ENCODE measurements at places on chromosomes 2 and 18.

DNA sequence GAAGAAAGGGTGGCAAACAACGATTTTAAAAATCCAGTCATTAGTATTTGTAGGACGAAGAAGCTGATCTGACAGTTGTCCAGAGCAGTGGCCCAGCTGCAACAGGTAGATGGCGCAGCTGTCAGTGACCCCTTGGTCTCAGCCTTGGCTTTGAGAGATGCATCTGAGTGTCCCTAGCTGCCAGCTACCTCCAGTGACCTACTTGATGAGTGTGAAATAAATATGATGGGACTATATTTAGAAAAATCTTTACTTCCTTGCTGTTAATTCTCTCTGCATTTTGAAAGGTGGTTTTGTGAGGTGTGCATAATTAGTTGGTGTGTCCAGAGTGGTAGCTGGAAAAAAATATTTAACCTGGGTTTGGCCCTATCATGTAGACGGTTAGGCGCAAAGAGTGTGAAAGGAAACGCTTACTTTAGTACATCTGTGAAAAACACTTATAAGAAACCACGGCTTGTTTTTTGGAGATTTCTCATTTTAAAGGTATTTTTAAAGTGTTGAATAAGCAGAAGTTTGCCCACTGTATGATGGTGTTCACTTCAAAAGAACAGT, 963 bp downstream of the INPP1 start:
- no peak for DNase-seq

- DNase-seq = no peak
Observed at GRCh38 chr2:30694286-30695055, 112.8 kb downstream of the CAPN13 start.

DNA sequence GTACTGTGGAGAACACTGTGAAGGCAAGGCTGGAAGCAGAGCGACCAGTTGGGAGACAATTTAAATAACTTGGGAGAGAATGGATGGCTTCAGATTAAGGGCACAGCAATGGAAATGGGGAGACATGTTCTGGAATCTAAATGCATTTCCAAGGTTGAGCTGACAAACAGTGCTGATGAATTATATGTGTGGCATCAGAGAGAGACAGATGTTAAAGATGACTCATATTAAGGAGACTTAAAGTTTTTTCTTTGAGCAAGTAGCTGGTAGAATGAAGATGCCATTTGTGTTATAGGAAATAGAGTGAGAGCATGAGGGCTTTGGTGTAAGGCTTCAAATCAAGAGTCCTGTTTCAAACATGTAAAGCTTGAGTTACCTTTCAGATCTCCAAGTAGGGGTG, 441.8 kb downstream of the SETBP1 start:
- DNase-seq = no peak

GRCh38 chr2:236688563-236689392, 119.2 kb downstream of the ACKR3 start:
- no peak for DNase-seq

DNA sequence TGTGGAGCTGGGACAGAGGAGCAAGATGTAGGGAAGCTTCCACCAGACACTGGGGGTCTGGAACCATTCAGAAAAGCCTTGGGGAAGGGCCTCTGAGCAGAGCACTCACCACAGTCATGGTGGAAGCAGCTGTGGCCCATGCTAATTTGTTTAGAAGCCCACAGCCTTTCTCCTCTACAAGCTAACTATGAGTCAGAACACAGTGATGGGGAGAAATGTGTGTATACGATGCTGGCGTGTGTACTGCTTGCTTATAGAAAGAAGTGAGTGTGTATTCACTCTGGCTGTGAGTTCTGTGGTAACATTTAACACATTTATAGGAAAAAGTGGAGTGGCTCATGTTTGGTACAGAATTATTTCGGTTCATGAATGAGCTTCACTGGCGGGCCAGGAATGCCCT, 157.0 kb upstream of the ACAA2 start:
- DNase-seq = no peak

DNA sequence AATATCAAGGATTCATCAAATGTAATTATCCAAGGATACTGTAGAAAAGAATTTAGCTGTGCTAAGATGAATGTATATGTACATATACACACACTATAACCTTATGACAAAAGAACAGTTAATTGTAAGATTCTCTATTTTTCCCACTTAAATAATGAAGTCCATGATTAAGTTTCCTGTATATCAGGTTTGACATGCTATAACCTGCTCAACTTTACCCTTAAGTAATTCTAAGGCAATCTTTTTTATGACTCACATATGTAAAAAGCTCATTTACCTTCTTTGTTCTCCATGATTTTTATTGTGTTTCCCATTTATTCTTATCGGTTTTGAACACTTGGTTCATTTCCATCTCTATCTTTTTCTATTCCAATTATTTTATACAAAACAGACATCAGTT, 1213.1 kb upstream of the SLC39A10 start:
- no peak for DNase-seq

DNA sequence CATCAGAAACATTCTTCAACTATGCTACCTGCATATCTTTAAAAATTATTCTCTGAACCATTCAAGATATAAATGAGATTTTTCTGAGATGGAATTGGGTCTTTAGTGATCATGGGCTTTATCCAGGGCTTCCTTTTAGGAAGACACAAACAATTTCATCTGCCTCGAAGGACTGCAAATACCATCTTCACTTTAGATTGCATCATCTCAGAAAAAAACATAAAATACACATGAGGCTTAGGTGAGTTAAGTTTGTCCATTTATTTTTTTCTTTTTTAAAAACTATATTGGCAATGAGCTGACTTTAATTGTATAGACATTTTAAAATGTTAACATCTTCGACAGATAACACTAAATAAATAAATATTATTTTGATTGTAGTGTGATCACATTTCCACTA, 20.1 kb downstream of the TTN start:
- no peak for DNase-seq

- no peak for DNase-seq
Observed at GRCh38 chr2:238104226-238104690, 4.1 kb downstream of the ESPNL start.

DNA sequence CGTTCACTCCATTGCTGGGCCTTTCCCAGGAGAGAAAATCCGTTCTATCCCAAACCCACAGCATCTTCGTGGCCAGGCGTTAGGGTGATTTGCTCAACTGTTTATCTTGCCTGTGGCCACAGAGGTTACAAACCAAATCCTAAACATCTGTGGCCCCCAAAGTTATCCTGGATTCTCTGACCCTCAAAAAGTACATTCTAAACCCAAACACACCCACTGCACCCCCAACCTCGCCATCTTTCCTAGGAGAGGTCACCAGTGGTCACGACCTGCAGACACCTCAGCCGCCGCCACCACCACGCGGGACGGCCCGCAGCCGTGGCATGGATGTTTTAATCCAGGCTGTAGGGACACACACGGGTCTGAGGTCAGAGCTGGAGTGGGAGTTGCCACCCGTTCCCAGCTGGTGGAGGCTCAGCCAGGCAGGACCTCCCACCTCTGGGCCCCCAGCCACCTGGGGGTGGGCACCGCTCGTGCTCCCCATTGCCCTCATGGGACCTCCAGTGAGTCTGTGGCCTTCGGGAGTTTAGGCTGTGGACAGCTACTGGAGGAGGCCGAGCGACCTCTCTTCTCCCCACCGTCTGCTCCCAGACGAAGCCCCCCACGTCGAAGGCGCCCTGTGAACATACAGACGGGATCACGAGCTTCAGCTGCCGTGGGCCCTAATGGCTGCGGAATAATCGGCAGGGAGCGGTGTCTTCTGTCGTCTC, 72.0 kb downstream of the KCNG2 start:
- DNase-seq = no peak

DNA sequence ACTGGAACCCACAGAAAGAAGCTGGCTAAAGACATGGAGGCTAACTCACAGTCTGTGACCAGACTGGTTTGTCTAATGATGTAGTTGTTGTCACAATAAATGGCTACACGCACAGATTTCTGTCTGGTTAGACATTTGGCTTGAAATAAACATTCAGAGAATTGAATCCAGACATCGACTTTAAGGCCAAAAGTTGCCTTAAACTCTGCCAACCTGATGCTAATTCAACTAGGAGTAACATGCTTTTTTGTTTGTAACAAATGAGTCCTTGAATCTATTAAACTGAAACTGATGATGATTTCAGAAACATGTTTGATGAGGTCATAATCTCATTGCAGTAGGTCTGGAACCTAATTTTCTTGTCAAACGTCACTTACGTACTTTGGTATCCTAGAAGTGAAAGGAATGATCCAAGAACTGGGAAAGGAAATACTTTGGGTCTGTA, 123.8 kb downstream of the ERBB4 start:
- DNase-seq = no peak

DNA sequence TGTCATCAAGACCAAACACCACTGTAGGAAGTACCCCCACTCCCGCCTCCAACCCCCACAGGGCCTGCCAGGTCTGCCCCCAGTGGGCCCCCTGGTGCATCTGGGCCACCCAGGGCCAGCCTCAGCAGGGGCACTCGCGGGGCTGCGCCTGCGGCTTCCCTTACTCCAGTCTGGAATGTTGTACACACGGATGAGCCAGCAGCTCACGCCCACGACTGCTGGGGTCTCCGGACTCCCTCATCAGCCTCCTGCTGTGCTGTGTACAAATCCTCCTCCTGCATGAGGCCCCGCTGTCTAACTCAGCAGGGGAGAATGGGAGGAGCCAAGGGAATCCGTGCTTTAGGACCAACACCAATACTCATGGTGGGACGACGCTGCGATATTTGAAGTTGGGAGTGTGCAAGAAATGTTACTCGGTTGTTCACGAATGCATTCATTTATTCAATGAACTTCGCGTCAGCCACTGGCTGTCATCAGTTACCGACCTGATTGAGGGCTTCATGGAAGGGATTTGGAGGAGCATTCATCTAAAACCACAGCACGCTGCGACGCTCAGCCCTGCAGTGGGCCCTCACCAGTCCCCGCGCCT, 654 bp upstream of the ASB1 start:
- no peak for DNase-seq

- no peak for DNase-seq
Observed at GRCh38 chr2:160490733-160491685, 2.6 kb downstream of the RBMS1 start.

- no peak for DNase-seq
Observed at GRCh38 chr2:121665504-121665903, 16.2 kb upstream of the CLASP1 start.

GRCh38 chr2:19580264-19580663, 221.8 kb upstream of the OSR1 start:
- DNase-seq = no peak

GRCh38 chr18:46413684-46414083, 243.3 kb downstream of the LOXHD1 start:
- no peak for DNase-seq

DNA sequence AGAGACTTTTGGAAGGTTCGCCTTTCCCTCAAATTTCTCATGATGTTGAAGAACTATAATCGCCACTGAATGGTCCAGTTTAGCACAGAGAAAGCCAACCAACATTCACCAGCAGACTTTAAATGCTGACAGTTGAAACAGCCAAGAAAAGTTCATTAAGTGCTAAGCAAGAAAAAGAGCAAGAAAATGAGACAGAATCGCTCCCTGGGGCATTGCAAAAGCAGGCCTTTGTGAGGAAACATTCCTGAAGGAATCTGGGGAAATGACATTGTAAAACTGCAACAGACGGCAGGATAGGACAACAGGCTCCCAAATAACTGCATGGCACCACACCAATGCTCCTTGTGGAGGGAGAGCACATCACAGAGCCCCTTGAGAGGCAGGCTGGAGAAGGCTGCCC, 269.3 kb upstream of the ID2 start:
- no peak for DNase-seq

DNA sequence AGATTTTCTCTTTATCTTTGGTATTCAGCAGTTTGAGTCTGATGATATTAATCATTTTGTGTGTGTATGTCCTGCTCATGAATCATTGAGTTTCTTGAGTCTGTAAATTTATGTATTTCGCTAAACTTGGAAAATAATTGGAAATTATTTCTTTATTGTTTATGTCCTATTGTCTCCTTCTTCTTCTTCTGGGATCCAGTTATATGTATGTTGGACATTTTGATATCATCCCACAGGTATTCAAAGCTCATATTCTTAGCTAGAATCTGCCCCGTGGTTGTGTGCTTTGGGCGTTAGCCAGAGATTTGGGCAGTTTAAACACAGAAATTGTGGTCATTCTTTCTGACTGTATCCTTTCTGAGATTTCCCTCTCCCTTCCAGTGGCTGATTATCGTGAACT, 243.0 kb upstream of the SPRED2 start:
- no peak for DNase-seq

GRCh38 chr2:201608021-201608420, 35.3 kb downstream of the TMEM237 start:
- DNase-seq = no peak

- no peak for DNase-seq
Observed at GRCh38 chr2:68158134-68158447, 403 bp downstream of the PNO1 start.

- DNase-seq = no peak
Observed at GRCh38 chr2:173238385-173238784, 116.3 kb upstream of the CDCA7 start.

- DNase-seq = peak; percentile 61
Observed at GRCh38 chr2:197786010-197786877, 1.1 kb upstream of the BOLL start.

DNA sequence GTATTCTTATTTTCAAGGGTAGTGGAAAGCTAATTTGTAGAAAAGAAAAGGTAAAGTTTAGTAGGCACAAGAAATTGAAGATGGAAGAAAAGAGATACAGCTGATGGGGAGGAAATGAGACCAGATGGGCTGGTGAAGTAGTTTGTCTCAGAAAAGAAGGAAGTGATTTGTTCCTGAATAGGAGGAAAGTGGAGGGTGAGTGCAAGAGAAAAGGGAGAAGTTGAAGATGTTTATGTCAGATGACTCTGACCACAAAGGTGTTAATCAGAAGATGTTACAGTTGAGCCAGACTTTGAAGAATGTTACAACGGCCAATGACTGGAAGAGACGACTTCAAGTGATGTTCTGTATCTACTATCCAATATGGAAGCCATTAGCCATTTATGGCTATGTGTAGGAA, 21.2 kb downstream of the ZSCAN30 start:
- DNase-seq = no peak

- no peak for DNase-seq
Observed at GRCh38 chr18:34061226-34061625, 163.5 kb downstream of the NOL4 start.

DNA sequence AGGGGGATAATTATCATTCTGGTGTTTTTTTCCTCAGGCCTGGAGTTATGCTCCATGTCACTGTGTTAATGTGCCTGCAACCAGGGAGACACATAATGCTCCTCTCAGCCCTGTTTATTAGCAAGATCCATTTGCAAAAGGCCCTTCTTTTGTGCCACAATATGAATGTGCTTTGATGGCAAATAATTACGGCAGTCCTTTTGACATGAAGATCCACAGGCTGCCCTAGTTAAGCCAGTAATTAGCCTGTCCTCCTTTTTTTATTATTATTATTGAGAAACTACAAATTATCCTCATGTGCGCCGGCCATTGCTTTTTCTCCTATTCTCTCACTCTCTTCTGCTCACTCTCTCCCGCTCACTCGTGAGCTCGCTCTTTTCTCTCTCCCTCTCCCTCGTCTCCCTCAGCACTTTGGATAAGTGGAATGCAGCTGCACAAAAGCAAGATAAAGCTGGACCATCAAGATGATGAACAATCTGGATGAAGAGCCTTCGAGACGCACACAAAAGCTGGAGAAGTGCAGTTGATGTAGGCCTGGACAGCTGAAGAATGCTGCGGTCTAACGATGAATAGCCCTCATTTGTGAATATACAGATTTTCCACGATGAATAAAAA, 762.3 kb downstream of the BCL11A start:
- DNase-seq = no peak

GRCh38 chr2:102803041-102803896, 41.4 kb downstream of the TMEM182 start:
- DNase-seq = no peak

GRCh38 chr2:86562485-86562921, 740 bp downstream of the CHMP3 start:
- DNase-seq = no peak

Data from stimulated activated CD4-positive, alpha-beta T cell treated with anti-CD3 and anti-CD28 coated beads, Interleukin-2, amount 100 ng/mL, for 48 hours (primary cell).